ENCODE measurements at places on chromosomes 12 and 14.

- DNase-seq = no peak
These were observed 108.3 kb downstream of the CRADD start for GRCh38 chr12:93785249-93786010.

- no peak for DNase-seq
These were observed 37.2 kb upstream of the BDKRB2 start for GRCh38 chr14:96167224-96168148.

GRCh38 chr14:64421166-64421565, 33.0 kb downstream of the MTHFD1 start:
- DNase-seq = no peak

DNA sequence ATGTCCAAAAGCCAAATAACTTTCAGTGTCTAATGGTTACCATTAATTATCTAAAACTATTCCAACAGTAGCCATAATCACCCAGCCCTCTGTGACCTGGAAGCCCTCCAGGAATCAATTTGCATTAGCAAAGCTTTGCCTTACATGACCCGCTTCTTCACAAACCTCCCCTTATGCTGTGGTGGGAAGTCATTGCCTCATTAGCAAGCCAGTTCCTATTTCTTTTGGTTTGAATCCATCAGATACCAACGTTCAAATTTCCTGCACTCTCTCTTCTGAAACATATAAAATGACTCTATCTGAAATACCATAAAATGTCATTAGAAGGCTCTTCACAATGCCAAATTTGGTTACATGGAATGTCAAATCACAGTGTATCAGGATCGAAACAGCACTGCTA, 268.3 kb upstream of the PRKD1 start:
- DNase-seq = no peak

DNA sequence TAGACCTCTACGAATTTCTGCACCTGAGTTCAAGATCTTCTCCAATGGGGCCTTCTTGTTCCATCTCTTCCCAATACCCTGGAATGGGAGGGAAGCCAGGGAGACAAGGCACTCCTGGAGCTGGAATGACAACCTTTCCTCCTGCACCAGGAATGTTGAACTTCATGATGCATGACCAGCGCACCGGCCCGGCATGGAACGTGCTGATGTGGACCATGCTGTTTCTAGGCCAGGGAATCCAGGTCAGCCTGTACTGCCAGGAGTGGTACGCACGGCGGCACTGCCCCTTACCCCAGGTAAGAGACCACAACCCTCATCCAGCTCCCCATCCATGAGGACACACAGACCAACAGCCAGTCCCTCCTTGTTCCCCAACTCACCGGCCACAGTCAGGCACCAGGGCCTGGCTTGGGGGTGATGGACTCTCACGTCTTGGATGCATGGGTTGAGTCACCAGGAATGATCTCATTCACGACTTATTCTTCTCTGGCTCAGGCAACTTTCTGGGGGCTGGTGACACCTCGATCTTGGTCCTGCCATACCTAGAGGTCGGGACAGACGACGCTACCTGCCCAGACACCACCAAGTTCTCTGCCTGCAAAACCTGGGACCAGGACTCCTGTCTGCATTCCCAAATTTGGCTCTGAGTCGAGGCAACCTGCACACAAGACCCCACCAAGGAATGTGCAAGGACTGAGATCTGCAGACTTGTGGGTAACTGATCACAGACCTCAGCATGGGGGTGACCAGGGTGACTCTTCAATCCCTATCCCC, 20.5 kb downstream of the SOAT2 start:
- DNase-seq = no peak

DNA sequence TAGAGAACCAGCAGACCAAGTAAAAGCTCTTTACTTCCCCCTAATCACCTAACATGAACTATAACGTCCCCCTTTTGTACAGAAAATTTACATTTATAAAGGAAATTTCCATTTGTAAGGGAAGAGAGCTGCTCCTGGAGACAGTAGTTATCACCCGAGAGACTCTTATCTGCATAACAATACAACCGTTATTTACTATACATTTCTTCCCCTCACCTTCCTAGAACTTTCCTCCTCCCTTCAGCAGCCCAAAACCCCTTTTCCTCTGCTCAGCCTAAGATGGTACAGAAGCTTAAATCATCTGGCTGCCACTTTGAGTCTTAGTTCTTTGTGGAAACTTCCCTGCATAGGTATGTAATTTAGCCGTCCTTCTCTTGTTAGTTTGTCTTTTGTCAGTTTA, 40.4 kb upstream of the ETV6 start:
- DNase-seq = no peak

GRCh38 chr14:95903616-95904107, 27.0 kb downstream of the TUNAR start:
- DNase-seq = no peak

DNA sequence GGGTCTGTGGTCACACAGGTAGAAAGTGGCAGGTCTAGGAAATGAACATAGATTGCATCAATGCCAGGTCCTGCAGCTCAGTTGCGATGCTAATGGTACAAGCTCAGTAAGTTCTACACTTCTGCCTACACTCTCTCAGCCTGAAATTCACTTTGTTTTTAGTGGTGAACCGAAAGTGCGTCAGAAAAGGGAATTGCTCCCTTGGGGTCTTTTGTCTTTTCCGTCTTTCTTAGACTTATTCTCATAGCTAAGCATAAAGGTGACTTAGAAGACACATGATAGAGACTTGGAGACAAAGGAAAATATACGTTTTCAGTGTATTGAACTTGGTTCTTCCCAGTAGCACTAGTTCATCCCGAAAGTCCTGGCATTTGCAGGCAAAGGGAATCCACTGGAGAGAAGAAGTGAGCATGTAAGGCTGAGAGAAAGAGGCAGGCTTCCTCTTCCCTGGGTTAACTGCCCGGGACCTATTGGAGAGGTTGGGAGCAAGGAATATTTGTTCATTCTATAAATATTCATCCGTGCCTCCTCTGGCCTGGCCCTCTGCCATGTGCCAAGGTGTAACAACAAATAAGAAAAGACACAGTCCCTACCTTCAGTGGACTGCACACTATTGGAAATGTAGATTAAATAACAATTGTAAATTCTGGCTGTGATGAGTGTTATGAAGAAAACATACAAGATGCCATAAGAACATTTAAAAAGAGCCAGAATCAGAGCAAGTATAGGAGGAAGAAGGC, 785.8 kb downstream of the MED13L start:
- DNase-seq = no peak

GRCh38 chr12:119681728-119682638, 14.1 kb downstream of the PRKAB1 start:
- DNase-seq = no peak

DNA sequence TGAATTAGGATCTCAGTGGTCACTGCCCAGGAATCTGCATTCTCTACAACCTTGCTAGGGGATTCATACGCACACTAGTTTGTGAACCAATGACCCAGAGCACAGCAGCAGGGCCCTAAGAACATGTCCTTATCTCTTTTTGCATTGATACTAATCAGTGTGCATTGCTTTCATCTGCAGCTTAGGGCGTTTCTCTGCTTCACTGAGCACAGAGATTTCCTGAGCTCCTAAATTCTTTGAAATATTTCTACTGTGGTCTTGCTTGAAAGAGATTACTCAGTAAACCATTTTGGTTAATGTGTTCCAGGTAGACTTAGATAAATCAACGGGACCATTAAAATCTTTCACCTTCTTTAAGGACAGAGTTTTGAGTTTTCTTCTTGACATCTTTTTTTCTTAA, 351.3 kb upstream of the KITLG start:
- DNase-seq = no peak

GRCh38 chr12:76706761-76707160, 57.2 kb upstream of the ZDHHC17 start:
- DNase-seq = no peak

DNA sequence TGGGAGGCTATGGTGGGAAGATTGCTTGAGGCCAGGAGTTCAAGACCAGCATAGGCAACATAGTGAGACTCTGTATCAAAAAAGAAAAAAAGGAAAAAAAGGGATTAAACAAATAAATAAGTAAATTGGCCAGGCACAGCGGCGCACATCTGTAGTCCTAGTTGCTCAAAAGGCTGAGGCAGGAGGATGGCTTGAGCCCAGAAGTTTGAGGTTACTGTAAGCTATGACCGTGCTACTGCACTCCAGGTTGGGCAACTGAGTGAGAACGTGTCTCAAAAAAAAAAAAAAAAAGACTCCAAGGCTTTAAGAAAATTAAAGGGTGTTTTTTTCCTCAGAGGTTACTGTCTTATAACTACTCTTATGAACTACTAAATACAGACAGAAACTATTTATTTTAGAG, 11.7 kb downstream of the BEST3 start:
- DNase-seq = no peak

GRCh38 chr14:34662561-34663088, 32.7 kb upstream of the SNX6 start:
- no peak for DNase-seq

GRCh38 chr14:102540315-102541028, 30.9 kb upstream of the ANKRD9 start:
- no peak for DNase-seq

DNA sequence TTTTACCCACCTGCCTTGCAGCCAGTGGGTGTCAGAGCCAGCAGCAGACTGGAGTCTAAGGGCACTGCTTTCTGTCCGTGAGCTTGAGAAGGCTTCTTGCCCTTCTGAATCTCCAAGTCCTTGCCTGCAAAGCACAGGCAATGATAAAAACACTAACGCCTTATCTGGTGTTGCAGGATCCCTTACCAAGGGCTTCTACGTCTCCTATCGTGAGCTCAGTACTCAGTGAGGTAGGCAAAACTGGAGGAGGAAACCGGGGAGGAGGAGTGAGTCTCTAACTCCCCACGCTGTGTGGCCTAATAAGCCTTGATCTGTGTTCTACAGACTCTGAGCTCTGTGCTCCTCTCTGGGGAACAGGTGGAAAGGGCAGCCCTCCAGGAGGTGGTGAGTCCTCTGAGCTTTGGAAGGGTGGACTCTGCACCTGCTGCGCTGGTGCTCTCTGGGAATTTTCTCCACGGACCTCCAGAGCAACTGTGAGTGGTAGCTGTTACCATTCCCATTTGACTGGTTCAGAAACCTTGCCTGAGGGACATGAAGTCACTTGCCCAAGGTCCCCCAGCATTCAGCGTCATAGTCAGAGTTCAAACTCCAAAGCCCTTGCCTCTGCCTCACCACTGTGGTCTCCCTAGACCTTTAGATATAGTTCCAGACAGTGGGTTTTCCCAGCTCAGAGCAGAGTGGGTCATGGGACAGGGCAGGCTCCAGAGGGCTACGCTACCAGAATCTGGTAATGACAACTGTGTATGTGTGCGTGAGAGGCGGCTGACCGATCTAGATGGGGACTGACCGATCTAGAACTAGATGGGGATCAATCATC, 7.0 kb upstream of the MARK3 start:
- no peak for DNase-seq

DNA sequence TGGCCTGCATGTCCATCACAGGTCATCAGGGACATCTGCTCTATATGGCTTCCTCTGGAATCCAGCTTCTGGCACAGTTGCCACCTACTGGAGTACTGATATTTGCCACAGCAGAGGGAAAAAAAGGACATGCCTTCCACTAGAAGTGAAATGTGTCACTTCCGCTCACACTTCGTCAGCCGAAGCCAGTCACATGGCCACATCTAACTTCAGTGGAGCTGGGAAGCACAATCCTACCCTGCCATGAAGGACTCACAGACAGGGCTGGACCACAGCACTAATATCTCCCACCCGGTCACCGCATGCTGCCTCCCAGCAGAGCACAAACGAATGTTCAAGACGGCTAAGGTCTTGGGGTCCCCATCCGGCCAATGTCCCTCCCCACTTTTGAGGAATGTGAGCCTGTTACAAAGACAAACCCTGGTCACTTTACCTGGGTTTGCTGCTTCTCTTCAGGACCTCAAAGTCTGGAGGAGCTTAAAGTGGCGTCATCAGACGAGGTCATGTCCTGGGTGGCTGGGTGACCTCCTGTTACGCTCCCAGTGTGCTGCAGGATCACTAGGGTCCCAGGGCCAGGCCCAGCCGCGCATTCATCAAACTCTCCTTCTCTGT, 98.6 kb downstream of the GCH1 start:
- no peak for DNase-seq

DNA sequence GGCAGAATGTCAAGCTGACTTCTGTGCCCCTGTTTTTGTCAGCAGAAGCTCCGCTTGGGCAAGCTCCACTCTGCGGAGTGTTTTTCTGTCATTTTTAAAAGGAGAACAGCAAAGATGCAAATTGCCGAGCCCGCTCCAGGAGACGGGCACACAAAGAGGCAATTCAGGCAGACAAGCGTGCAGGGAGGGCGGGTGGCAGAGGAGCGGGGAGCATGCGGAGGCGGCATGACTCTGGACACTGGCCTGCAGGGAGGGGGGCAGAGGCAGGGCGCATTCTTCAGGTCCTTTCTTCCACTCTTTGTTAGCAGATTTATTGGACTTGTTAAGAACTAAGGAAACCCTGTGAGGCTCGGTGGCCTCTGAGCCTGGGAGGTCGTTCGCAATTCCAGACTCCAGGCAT, 187.3 kb upstream of the RMST start:
- no peak for DNase-seq

GRCh38 chr12:45338272-45338671, 122.4 kb downstream of the ANO6 start:
- DNase-seq = no peak

DNA sequence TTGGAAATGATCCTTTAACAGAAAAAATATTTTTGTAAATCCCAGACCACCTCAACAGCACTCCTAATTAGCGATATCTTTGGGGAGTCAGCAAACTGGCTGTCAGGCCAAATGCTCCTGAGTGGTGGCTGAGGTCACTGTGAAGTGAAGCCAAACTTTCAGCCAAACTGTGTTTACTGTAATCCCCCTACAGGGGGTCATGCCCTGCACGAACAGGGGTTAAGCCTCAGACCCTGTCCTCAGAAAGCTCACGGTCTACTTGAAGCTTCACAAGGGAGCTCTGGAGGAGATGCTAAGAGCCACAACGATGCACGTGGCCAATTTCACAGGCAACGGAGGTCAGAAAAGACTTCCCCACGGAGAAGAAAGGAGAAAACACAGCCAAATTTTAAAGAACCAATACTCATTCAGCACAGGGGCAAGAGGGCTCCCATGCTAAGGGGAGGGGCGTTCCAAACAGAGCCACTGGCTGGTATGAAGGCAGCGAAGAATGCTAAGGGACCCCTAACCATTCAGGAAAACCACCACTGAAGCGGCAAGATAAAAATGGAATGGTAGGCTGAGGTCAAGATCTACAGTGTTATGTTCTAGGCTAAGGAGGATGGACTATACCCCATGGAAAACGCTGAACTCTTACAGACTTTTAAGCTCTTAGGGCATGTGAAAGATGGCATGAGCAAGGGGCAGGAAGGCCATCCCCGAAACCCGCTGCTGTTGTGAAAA, 105.4 kb downstream of the ITPR2 start:
- DNase-seq = no peak

DNA sequence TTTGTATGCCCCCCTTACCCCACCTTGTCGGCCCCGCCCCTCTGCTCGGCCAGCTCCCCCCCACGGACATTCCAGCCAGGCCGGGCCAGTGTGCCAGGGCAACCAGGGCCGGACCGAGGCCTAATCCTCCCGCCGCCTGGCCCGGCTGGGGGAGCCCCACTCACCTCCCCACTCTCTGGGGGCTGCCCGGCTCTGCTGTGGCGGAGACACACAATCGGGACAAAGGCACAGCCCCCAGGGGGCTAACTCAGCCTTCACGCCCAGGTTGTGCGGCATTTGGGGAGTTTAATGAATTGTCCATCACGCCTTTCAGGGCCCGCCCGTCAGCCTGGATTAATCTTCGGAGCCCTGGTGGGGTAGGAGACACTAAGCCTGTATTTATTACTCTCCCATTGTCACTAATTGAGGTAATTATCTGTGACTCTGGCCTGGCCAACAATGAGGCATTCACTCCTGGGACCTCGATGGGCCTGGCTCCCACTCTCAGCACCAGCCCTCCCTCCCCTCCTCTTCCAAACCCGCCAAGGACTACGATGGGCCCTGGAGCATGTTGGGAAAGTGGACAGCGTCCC, 8.7 kb downstream of the WNT1 start:
- no peak for DNase-seq

- no peak for DNase-seq
These were observed 208.4 kb downstream of the C12orf75 start for GRCh38 chr12:105538880-105539279.
